ENCODE measurements at places on chromosomes 6 and 20. TPM values are rescaled to one million over a fixed set of nuclear protein-coding genes. Genes with fewer than 3 reads are reported as not detected.

GRCh38 chr6:35668744-35669450, 19.8 kb downstream of the FKBP5 start:
- DNase-seq = no peak

GRCh38 chr6:68737061-68737460, 102.0 kb downstream of the ADGRB3 start:
- no peak for DNase-seq

DNA sequence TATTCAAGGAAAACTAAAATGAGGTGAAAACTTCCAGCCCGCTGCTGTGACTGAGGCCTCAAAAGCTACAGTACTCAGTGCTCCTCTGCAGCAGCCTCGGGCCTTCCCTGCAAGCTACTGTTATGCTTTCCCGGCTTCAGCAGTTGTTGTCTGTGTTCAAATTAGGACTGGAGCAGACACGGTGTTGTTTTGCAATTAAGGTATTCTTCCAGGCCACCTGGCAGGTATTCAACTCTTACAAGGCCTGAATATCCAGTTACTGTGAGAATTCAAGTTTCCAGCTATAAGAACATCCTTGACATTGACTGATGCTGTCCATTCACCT, 10.7 kb downstream of the TXNDC5 start:
- no peak for DNase-seq

The DDO gene
- total RNA-seq = not detected

The MEP1A gene
- not detected for total RNA-seq

GRCh38 chr6:146912730-146913685, 291.2 kb upstream of the STXBP5 start:
- DNase-seq = no peak

GRCh38 chr6:46635462-46635861, 17.2 kb downstream of the CYP39A1 start:
- DNase-seq = no peak
